ENCODE measurements at places on chromosomes 1 and 21.

DNA sequence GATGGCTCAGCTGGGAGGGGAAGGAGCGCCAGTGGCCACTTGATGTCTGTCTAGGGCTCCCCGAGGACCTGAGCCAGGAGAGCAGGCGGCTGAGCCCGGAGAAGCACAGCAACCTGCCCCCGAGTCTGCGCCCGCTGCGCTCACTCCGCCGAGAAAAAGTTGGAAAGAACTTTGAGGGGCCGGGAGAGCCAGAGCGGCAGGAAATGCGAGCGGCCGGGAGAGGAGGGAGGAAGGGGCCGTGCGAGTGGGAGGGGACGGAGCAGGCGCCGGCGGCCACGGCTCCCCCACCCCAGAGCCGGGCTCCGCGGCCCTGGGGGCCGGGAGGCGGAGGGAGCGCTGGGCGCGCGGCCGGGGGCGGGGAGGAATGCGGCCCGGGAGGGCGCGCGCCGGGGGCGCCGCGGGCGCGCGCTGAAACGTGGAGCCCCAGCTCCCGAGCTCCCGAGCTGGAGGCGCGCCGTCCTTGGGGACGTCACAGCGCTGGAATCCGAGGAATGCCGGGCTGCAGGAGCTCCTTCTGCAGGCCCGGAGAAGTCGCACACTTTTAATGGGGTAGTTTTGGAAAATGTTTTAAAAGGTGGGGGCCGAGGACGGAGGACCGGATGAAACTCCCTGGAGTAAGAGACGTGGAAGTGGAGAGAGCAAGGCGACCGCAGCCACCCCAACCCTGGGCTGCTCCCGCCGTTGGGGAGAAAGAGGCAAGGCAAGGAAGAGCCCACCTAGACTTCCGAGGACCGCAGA is at the start of gene PTPN14:
Gene PTPN14, minus strand, starts transcription at position 167 of the 738 bp plus-strand sequence. CDS start 86,799 bp downstream, outside the sequence.
- no peak for DNase-seq

GRCh38 chr1:182386980-182387379 is 4.6 kb downstream of the GLUL start:
- DNase-seq: no peak

DNA sequence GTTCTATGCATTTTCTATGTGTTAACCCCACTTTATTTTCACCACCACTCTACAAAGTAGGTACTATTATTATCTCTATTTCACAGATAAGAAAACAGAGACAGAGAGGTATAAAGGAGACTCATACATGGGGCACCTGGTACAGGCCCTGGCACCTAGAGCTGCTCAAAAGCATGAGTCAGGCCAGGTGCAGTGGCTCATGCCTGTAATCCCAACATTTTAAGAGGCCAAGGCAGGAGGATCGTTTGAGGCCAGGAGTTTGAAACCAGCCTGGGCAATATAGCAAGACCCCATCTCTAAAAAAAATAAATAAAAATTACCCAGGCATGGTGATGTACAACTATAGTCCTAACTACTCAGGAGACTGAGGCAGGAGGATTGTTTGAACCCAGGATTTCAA is 35.8 kb downstream of the GLIS1 start:
- no peak for DNase-seq

GRCh38 chr1:216270086-216270773 is 153.0 kb downstream of the USH2A start:
- DNase-seq: no peak

- DNase-seq: no peak
These were observed 35.8 kb upstream of the CCN1 start for GRCh38 chr1:85544689-85545215.
